Activated T-helper 1 cell treated with Interleukin-2 at 50 U/mL for 16 hours (primary cell): ENCODE measurements at places on chromosomes 1 and 21.

DNA sequence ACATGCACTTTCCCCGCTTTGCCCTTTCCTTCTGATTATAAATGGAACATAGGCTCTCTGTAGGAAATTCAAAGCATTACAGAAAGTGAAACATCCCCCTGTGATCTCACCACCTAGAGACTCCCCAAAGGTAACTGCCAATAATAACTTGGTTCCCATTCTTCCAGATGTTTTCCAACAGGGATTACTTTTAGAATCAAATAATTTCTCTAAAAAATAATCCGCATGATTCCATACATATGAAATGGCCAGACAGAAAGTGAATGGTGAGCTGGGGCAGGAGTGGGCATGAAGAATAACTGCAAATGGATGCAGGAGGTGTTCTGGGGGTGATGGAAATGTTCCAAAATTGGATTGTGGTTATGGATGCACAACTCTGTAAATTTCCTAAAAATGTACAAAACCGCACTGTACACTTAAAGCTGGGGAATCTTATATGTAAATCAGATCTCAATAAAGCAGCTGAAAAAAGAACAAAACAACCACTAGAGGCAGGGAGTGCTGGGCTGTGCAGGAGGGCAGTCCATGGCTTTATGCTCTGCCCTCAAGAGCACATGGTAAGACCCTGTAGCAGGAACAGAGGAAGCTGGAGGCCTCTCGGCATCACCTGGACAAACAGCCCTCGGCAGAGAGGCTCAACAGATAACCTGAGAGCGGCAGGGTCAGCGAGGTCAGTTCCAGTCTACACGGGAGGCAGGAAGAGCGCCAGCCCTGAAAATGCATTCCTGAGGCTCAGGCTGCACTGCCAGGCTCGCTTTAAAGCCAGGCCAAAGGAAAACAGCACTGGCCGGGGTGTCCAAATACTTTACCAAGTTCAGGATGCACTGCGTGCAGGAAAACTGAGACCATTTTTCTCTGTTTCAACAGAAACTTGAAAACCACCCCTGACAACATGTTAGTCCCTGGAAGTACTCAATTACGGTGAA lies 39.7 kb downstream of the CAPZB start:
- no peak for DNase-seq

GRCh38 chr1:229758101-229759036 lies 132.3 kb downstream of the URB2 start:
- DNase-seq: no peak

DNA sequence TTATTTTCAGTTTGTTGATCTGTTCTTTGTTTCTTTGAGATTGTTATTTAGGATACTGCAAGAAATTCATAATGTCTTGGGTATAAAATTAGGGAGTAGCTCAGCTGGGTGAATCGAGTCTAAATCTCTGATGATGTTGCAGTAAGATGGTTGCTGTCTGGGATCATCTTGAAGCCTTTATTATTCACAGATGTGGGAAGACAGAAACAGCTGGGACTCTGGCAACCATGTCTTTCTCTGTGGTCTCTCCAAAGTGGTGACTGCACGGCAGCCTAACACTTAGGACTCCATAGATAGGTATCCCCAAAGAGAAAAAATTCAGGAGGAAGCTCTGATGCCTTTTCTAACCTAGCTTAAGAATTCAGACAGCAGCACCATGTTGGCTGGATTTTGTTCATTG lies 52.7 kb downstream of the RAP1A start:
- DNase-seq: no peak

DNA sequence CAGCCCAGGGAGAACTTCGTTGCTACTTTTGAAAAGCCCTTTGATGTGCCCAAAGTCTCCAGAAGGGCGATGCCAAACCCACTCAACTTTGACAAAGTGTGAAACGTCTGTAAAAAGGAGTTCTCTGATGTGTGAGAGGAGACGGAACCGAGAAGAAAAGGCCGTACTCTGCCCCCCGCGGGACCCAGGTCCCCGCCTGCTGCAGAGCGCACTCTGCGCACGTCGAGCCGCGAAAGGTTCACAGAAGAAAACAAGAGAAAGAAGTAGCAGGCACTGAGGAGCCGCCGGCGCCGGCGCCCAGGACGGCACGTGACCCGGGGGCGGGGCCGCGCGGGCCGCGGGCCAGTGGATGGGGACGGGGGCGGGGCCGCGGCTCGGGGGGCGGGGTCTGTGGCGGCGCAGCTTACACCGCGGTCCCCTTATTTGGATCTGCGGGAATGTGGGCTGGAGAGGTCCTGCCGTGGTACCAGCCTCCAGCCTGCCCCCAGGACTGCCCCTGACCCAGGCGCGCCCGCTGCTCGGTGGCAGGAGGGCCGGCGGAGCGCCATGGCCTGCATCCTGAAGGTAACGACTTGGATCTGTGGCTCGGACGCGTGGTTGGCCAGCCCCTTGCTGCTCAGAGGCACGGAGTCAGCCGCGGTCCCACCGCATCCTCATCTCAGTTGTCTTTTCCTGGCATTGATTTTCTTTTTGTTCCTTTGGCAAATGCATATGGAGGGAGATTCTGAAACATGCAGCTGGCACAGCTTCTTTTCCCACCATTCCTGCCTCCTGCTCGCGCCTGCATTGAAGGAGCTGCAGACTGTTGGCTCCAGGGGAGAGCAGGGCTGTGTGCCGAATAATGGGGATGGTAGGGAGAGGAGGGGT lies at the start of gene ST6GALNAC3:
TSS of gene ST6GALNAC3 (plus strand) at position 426 of the 867 bp plus-strand sequence.
- DNase-seq: peak; percentile 68

- no peak for DNase-seq
Measured at GRCh38 chr1:98538106-98538505, 123.4 kb upstream of the SNX7 start.
